ENCODE measurements at places on chromosomes 5 and 9.

DNA sequence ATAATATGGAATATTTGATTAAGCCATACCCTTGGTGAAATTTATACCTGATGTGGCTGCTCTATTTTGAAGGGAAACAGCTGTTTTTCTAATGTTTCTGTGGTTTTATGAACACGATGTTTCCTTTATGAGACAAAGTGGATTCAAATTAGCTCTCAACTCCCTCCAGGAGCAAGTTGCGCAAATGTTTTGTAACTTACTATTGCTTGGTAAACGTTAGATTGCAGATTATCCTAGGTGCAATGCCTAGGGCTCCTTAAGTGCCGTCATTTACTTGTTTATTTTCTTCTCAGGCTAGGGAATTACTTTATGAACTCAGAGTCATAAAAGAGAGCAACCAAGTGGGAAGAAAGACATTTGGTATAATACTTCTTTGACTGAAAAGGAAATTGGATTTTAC, 763.1 kb downstream of the TAF11L14 start:
- no peak for DNase-seq

- DNase-seq = no peak
Observed at GRCh38 chr9:89807101-89807395, 202.2 kb downstream of the GADD45G start.

DNA sequence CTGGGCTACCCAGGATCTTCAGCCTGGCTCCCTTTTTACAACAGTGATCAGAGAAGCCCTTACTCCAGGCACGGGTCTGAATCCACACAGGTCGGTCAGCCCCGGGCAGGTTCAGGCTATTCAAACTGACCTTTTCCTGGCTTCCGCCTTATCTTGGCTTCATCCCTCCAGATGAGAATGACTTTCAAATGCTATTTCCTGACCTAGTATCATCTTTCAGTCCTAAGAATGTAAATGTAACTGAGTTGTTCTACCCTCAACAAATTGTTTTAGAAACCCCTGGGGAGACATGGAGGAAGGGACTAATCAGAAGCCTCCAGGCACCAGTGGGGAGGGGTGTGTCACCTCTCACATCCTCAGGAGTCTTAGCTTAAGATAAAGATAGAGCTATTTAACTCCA, 213.2 kb downstream of the EPB41L4A start:
- DNase-seq = no peak

DNA sequence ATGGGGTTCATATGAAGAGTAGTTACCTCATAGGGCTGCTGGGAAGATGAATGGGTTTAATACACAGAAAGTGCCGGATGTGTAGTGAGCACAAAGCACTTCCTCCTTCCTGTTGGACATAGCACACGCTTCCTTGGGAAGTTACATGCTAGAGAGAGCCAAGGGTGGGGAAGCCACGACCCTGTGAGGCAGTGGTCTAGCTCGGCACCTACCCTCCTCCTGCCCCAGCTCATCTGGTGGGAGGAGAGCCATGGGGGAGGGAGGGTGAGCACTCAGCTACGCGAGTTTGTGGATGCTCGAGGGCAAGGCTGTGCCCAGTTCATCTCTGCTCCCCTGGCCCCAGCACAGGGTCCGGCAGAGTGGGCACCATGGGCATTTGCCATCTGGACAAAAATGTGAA, 43.6 kb upstream of the NEK6 start:
- no peak for DNase-seq

GRCh38 chr5:176855598-176855997, 43.5 kb downstream of the HK3 start:
- DNase-seq = no peak

- DNase-seq = no peak
Observed at GRCh38 chr5:176384366-176384930, 4.0 kb downstream of the NOP16 start.

Data from HCT116 (cell line).